ENCODE measurements at places on chromosomes 4 and X.

- no peak for DNase-seq
Measured at GRCh38 chr4:81227138-81227537, 12.1 kb upstream of the PRKG2 start.

GRCh38 chr4:113148925-113149324 lies 99.5 kb downstream of the ANK2 start:
- no peak for DNase-seq

- DNase-seq, result no peak
Measured at GRCh38 chrX:10208953-10209352, 52.2 kb downstream of the CLCN4 start.

DNA sequence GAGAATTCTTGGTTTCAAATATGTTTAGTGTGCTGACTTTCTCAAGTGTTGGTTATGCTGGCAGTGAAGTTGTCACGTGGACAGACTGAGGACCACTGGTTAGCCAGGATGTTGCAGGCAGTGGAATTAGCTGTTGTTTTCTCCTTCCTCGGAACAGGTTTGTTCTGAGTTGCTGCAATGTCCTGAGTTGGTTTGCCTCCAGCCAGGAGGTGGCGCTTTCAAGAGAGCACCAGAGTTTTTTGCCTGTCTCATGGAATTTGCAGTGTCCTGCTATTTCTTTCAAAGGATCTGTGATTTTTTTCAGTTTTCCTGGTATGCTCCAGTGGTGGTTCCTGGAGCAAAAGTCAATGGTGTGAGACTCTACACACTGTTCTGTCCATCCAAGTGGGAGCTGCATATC lies 158.1 kb upstream of the CXorf66 start:
- no peak for DNase-seq

Measured in activated CD4-positive, alpha-beta T cell treated with anti-CD3 and anti-CD28 coated beads, Interleukin-2, Interleukin-6, amounts not matched to agents 100 ng/mL and 50 ng/mL, durations not matched to agents 16 hours and 8 hours (primary cell).